ENCODE measurements at places on chromosomes 3 and 15.

DNA sequence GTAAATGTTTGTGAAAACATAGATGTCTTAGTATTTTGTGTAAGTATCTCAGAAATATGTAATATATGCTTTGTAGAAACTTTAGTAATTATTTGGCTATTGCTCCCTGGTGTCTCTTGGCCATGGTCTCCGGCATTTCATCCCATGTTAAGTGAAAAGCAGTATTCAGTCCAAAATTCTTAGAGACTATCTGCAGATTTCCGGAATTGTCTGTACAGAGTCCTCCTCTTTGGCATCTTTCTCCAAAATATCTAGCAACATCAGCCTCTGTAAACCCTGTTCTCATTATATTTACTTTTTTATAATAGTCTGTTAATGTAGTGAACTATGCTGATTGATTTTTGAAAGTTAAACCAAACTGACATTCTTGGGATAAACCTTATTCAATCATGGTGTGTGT, 352.7 kb downstream of the ARPP21 start:
- DNase-seq: no peak

DNA sequence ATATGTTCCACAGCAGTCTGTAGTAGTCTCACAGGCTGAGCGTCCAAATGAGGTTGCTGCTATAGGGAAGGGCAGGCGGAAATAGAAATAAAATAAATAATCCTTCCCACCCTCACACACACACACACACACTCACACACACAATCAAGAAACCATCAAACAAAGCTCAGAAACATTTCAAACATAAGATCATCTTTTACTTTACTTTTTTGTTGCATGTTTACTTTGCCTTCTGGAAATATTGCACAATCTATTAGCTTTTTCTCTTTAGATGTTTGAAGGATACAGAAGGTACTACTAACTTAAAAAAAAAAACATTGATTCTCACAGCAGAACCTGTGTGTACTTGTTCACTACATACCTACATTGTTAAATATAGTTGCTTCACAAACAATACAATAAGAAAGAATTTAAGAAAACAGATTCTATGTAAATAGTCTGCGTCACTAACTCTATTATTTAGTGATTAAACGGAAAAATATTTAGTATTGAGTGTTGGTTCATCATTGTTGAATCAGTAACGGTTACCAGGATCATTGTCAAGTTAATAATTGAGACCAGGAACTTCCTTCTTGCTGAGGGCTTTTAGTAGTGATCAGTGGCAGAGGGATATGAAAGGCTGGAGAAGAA, 20.5 kb downstream of the ALCAM start:
- DNase-seq: no peak

- no peak for DNase-seq
Measured at GRCh38 chr3:101588616-101589015, 14.6 kb downstream of the PCNP start.

DNA sequence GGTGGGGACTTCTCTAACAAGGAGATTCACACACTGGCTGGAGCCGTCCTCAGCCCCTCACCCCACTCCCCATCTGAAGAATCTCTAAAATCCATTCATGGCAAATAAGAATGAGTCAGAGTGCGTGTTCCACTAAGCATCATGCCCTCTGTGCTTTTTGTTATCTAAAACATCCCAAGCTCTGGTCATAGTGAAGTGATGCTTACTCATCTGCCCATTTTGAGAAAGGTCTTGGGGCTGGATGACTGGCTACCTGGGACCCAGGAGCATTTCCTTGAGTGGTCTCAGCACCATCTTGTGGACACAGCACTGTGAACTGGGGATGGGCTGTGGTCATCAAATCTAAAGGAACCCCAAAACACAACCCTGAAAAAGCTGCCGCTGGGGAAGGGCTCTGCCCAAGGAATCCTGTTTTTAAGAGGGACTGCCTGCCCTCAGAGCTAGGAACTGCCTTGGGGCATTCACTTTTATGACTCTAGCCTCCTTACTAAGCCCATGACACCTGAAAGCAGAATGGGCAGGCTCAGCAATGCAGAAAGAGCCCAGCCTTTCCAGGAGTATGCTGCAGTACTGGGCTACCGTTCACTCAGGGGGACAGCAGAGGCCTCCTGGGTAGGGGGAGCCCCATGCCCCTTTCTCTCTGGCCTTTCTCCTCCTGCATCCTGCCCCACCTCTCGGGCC, 53.5 kb downstream of the ZBTB38 start:
- DNase-seq: no peak

GRCh38 chr3:124680521-124680920, 49.7 kb upstream of the UMPS start:
- DNase-seq: no peak

DNA sequence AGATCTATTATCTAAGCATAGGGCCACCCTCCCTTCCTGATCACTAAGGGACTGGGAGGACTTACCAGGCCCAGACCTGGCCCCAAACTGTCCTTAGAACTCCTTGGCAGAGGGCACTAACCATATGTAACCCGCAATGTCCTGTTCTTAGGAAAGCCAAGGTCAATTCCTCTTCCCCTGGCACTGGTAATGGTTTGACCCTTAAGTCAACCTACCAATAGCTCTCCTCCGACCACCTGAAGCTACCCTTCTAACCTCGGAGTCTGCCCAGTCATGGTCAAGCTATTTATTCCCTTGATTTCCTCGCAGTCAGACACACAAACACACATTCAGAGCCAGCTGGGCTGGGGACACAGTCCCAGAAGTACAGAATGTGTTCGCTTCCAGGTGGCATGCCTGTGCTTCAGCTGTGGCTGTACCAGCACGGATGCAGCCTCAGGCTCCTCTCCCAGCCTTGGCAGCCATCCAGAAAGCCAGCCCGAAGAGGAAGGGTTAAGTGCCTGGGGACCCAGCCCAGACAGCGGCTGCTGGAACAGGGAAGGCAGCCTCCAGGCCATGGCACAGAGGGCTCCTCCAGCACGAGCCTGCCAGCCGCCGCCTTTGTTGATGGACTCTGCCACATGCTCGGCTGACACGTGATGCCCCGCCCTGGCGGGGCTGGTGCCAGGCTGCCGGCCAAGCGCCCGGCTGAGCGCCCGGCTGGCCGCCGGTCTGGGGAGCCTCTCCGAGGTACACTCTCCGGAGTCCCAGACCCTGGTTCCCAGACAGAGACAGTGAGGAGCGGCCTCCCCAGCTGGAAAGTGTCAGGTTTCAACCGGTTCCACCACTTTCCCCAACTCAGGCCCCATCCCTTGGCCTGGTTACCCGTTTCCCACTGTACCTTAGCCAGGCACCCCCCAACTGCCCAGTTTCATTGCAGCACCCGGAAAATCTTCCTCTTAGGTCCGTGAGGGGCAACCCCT, 5.5 kb downstream of the BMF start:
- DNase-seq: peak; percentile 89

- no peak for DNase-seq
Measured at GRCh38 chr3:8607234-8608040, 37.2 kb downstream of the SSUH2 start.

DNA sequence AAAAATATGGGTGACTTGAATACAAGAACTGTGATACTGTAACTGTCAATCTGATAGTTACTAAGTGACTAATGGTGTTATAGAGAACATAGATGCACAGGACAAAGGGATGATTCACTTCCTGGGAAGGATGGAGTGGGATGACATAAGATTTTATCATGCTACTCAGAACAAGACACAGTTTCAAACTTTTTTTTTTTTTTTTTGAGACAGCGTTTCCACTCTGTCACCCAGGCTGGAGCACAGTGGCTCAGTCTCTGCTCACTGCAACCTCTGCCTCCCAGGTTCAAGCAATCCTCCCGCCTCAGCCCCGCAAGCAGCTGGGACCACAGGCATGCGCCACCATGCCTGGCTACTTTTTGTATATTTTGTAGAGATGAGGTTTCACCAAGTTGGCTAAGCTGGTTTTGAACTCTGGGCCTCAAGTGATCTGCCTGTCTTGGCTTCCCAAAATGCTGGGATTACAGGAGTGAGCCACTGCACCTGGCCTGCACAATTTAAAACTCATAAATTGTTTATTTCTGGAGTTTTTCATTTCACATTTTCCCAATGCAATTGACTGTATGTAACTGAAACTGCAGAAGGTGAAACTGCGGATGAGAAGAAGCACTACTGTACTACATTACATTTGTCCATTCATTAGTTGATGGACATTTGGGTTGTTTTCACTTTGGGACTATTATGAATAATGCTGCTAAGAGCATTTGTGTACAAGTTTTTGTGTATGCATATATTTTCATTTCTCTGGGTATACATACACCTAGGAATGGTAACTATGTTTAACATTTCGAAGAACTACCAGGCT, 40.6 kb downstream of the ADIPOQ start:
- no peak for DNase-seq

GRCh38 chr3:141900343-141900742, 23.9 kb downstream of the ATP1B3 start:
- no peak for DNase-seq

GRCh38 chr15:60076582-60077276, 72.6 kb downstream of the FOXB1 start:
- no peak for DNase-seq

DNA sequence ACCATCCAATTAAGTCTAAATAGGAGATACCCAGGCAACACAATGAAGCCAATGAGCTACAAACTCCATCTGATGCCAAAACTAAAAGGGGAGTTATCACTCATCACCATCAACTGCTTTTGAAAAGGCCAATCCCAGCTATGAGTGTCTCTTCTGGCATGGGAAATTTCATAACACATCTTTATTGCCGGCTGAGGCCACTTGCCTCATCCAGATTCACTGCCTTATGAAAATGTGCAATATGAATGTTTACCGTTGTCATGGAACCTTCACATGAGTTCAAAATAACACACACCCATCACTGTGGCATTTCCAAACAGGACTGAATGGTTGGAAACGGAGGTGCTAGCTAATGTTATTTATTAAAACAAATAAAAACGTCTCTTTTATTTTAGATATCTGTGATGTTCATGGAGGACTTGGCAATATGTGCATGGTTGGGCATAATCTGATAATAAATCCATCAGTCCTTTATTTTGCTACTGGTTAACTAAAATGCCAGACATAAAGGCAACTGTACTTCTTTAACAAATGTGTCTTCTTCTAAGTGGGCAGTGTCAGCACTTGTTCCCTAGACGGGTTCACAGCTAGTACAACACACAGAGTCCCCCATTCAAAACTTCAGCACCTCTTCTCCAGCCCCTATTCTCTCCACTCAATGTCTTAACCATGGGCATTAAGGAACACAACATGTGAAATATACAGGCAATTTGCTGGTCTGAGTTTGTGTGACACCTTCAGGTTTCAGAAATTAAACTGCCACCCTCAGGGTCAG, 143.9 kb downstream of the MAGI1 start:
- no peak for DNase-seq

- no peak for DNase-seq
Measured at GRCh38 chr15:89067751-89068150, 20.5 kb upstream of the ABHD2 start.

DNA sequence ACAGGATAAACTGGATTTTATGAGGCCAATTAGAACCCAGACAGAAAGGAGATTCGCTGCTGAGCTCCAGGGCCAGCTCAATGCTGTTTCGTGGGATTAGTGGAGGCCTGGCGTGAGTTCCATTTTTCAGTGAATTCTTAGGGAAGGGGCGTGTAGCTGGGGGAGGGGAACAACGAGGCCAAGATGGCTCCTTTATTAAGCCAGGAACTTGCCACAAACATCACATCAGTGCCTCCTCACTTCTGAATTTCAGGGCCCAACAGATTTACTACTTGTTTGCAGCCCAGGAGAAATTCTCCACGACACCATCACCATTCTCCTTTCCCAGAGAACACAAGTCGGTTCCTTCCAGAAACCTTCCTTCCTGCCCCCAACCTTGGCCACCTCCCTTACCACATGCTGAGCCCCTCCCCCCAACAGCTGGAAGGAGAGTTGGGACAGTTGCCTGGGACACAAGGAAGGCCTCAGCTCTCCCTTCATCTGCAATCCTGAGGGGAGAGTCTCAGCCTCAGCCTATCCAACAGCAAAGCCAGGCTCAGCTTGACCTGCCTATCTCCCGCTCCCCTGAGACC, 5.8 kb downstream of the IGDCC4 start:
- DNase-seq: no peak

DNA sequence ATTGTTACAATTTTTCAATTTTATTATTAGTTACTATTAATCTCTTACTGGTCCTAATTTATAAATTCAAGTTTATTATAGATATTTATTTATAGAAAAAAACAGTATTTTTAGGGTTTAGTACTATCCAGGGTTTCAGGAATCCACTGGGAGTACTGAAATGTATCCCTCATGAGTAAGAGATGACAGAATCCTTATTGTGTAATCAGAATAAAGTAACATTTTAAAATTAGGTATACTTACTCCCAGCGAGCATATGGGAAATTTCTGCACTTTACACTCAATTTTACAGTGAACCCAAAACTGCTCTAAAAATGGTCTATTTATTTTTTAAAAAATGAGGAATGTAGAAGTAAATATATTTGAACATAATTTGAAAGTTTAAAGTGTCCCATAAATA, 202.7 kb downstream of the CGGBP1 start:
- no peak for DNase-seq

DNA sequence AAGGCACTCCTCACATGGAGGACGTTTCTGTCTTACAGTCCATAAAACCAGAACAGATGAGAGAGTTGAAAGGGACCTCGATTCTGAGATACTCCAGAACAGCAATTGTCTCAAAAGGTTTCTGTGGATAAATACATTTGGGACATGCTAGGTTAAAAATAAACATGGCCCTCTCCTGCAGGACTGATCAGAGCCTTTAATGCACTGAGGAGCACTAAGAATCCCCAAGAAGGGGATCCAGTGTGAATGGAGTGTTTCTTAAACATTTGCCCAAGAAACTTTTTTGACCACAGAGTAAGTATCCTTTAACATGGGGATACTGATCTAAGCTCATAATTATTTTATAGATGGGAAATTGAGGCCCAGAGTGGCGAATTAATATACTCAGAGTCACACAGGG, 223.4 kb downstream of the XXYLT1 start:
- no peak for DNase-seq

DNA sequence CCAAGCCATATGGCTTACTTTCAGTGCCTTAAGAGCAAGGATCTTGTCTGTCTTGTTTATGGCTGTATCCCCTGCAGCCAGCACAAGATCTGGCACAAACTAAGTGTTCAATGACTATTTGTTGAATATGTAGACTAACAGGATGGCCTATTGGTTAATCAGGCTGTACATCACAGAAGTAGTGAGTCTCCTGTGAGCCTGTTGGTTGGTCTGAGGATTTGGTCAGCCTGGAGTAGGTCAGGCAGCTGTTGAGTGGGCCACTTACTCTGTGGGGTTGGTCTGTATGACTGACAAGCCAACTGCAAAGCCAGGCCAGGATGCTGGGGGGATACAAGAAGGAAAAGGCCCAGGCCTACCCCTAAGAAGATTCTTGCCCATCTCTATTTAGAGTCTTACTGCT, 33.4 kb upstream of the CILP start:
- DNase-seq: no peak

GRCh38 chr3:183519891-183520290, 35.6 kb downstream of the KLHL6 start:
- DNase-seq: no peak

DNA sequence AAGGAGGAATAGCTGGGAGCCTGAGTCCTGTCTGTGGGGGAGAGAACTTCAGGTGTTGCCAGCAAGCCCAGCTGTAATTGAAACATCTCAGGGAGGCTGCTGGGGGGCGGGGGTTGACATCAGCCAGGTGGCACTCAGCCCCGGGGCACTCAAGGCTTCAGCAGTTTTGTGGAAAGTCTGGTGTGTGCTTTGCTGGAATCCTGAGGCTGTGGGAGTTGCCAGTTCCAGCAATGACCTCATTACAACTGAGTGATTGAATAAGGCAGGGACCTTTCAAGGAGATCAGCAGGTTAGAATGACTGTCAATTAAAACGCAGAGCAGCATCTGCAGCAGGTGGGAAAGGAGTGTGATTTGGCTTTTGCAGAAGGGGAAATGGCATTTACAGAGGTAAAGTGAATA, 75.7 kb downstream of the FAM43A start:
- DNase-seq: no peak
